ENCODE measurements at places on chromosomes 16 and 17.
A peak's percentile ranks its signal among the peaks of the same experiment; 100 is the strongest.

DNA sequence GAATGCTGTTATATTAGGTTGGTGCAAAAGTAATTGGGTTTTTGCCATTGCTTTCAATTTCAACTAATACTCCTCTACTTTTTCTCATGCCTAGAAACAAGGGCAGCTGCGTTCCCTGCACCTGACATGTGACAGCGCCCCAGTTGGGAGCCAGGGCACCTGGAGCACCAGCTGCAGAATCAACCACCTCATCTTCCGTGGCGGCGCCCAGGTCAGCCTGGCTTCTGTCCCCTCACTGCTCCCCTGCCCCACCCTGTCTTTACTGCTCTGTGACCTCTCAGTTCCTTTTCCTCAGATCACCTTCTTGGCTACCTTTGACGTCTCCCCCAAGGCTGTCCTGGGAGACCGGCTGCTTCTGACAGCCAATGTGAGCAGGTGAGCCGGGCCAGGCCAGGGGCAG, 16.4 kb upstream of the ITGAD start:
- no peak for DNase-seq

DNA sequence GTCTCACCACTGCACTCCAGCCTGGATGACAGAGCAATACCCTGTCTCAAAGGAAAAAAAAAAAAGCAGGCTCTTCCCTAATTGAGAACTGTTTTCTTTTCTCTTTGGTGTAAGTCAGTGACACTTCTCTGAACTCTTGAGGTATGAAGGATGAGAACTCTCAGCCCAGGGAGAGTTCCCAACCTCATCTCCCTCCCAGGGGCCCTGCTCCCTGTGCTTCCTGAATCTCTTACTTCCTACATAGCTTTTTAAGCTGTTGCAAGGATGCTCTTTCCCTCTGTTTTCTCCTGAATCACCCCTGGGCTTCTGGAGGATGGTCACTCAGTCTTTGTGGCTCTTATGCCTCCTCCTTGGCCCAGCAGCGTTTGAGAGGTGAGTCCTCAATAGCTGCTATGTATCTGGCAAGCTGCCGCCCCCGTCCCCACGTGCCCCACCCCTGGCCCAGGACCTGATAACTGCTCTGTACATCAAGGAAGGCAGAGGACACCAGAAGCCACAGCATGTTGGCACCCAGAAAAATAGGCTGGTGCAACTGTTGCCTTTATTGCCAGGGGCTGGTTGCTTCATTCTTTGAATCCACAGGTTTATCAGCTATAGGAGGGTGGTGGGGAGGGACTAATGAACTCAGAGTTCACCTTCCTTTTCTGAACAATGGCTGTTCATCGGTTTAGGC, 24.0 kb downstream of the IGF2BP1 start:
- DNase-seq = no peak

DNA sequence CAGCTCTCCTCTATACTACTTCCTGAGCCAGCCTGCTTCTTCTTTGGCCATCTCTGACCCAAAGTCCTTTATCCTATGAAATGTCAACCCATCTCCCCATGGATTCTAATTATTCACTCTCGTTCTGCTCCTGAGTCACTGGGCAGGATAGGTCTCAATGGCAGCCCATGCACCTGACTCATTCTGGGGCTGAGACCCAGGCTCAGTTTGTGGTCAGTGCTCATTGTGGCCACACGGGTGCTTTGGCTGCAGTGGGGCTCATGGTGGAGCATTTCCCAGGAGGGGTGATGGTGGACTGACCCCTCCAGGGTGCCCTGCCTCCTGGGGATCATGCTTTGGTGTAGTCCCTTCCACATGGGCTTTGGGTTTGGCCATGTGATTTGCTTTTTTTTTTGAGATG, 154.8 kb upstream of the WSCD1 start:
- DNase-seq = no peak

DNA sequence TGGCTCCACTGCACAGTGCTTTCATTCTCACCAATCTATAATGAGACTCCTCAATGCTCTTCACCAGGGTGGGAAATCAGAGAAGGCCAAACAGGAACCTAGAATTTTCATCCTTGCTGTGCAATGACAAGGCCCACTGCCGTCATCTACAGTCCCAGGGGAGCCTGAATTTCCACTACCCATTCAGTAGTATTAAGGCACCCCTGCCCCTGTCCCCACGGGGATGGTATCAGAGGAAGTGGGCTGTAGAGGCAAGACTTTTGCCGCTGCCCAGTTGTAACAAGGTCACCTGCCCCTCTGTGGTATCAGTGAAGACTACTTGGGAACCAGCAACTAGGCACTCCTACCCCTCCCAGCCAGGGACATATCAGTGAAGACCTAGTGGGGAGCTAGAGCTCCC, 104.5 kb downstream of the C16orf78 start:
- no peak for DNase-seq

- no peak for DNase-seq
These were observed 343.0 kb upstream of the CDH5 start for GRCh38 chr16:66023481-66023880.

DNA sequence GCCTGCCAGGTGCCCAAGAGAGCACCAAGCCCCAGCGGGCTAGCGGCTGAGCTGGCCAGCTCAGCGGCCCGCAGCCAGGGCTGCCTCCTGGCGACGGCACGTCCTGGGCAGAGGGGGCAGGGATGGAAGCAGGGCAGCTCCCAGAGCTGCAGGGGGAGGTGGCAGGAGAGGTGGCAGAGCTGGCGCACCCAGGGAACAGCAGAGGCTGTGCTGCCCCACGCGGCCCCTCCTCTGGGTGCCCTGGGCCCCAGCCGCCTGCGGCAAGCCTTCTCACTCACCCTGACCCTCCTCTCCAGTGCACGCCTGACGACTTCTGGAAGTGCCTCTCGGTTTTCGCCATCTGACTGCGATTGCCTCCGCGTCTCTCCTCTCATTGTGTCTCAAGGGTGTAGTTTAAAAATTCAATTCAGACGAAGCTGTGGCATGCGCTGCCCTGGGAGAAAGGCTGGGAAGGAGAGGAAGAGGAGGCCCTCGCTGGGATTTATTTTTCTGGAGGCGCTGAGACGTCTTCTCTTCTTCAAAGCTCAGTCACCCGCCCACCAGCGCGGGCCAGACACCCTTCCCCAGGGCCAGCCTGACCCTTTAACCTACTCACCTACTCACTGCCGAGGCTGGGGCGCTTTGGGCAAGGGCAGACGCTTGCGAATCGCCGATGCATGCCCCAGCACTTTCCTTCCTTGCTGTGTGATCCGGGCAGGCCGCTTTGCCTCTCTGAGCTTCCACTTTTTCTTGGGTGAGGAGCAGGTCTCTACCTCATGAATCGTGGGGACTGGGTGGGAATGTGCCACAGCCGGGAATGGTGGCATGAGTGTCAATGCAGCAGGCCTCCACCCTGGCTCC, 24.9 kb downstream of the GSE1 start:
- no peak for DNase-seq

GRCh38 chr16:58471209-58471975, 28.6 kb upstream of the NDRG4 start:
- no peak for DNase-seq

DNA sequence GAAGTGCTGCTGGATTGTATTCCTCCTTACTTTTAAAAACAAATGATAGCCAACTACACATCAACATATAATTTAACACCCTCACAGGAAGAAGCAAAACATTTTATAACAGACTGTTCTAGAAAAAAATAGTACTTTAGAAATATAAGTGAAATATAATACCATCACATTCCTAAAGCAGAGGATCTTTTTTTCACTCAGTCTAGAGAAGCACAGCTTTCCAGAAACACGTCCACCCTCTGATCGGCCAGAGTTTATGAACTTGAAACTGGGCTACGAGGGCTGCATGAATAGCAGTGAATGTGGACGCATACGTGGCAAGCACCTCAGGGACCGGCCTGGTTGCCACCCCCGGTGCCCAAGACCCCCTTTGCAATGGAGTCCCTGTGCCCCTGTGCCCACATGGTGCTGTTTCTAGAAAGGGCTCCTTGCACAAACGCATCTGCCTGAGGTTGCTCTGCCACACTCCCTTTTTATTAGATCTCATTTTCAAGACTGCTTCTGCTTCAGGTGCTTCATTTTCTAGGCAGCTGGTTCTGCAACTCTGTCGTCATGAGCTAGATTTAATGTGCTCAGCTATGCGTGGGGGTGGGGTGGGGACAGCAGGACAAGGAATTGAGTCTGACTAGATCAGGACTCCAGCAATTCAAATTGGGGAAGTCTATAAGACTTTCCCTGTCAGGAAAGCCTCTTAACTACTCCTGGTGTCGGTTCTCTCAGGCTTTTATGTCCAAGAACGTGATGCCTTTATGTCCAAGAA, 29.1 kb upstream of the ERN1 start:
- no peak for DNase-seq

- DNase-seq = peak; percentile 39
These were observed 572 bp downstream of the PSMB6 start for GRCh38 chr17:4796552-4796920.

DNA sequence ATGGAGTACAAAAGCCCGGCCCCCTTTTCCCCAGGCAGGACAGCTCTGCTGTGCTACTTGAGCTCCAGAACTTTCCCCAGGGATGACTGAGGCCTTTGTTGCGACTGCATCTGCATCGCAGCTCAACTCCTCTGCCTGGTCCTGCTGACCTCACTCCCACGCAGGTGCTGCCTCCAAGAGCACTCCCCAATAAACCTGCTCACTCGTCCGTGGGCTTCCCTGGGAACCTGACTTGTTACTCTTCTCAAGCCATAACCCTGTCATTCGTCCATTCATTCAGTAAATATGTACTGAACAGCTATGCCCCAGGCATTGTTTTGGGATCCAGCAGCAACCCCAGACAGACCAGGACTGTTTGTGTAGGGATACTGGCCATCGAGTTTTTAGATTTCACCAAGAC, 11.6 kb upstream of the RMI2 start:
- peak; percentile 88 for DNase-seq

- DNase-seq = no peak
These were observed 118.9 kb upstream of the IRX3 start for GRCh38 chr16:54405478-54405877.

- no peak for DNase-seq
These were observed 2.0 kb downstream of the CCDC102A start for GRCh38 chr16:57534337-57534880.

- DNase-seq = peak; percentile 72
These were observed 58.7 kb upstream of the DLX4 start for GRCh38 chr17:49910094-49910857.

DNA sequence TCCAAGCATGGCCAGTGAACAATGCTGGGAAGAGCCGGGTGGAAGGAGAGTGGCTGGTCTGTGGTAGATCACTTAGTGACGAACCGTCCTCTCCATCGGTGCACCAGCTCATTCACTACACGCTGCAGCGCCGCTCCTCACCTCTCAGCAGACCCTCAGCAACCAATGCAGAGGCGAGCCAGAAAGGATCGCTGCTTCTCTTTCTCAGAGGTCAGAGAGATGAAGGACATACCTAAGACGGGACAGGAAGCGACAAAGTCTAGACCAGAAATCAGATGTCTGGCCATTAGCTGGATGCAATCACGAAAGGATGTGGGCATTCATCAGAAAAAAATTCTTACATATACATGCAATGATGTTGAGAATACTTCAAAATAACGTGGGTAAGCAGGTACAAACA, 26.9 kb downstream of the NSMCE1 start:
- DNase-seq = no peak

DNA sequence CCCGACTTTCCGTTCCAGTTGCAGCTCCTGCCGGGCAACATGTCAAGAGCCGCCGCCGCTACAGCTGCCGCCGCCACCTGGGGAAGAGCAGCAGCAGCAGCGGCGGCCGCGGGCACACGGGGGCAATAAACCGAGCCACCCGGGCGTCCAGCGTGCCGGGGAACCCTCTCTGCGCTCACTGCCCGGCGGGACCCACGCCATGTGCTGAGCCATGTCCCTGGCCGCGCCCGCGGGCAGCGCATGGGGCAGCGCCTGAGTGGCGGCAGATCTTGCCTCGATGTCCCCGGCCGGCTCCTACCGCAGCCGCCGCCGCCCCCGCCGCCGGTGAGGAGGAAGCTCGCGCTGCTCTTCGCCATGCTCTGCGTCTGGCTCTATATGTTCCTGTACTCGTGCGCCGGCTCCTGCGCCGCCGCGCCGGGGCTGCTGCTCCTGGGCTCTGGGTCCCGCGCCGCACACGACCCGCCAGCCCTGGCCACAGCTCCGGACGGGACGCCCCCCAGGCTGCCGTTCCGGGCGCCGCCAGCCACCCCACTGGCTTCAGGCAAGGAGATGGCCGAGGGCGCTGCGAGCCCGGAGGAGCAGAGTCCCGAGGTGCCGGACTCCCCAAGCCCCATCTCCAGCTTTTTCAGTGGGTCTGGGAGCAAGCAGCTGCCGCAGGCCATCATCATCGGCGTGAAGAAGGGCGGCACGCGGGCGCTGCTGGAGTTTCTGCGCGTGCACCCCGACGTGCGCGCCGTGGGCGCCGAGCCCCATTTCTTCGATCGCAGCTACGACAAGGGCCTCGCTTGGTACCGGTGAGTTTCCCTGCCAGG, 604 bp downstream of the HS3ST3B1 start:
- DNase-seq = peak; percentile 27

DNA sequence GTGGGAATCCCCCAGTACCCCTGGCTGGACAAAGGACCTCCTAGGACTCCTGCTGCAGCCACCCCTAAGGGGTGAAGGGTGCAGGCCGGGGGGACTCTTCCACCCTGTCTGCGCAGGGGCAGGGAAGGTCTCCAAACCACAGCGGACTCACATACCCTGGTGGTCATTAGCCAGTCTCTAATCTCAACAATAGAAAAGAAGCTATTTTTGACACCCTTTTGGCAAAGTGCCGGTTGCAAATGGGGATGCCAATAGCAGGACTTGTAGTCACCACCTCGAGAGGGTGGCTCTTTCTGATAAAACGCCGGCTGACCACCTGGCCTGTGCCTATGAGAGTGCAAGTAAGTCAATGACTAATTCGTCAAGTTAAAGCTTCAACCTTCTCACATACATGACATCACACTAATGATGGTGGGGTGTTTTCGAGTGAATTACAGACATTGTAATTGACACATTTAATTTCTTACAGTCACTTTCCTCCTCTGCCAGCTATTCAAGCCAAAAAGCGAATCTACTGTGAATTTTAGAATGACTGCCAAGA, 23.1 kb upstream of the DNAH17 start:
- peak; percentile 82 for DNase-seq

- no peak for DNase-seq
These were observed 91.3 kb downstream of the MAF start for GRCh38 chr16:79509211-79509631.

GRCh38 chr16:76955629-76956028, 235.4 kb upstream of the MON1B start:
- DNase-seq = no peak

DNA sequence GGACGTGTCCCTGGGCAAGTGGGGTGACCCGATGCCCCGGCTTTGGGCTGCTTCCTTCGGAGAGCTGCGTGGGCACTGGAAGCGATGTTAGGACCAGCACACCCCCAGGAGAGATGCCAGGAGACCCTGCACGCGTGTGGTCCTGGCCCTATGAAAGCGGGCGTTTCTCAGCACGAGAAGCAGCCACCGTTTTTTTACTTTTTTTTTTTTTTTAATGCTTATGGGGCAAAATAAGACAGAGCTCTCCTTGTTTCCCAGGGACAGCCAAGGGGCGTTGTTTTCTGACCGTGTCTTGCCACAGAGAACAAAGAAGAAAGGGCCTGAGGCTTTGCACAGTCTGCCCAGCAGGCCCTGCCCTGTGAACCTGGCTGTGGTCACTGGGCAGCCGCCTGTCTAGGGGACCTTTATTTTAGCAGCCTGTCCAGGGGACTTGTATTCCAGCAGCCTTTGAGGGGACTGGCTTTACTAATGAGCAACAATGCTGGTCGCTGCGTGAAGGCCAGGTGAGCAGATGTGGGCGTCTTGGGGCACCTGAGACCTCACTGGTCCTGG, 996 bp downstream of the SLC25A10 start:
- peak; percentile 35 for DNase-seq
